ENCODE measurements at places on chromosomes 3 and 15. TPM values are rescaled to one million over a fixed set of nuclear protein-coding genes. Genes with fewer than 3 reads are reported as not detected.

The ATRIP gene
- 4.7 TPM for total RNA-seq

The ZMYND10 gene
- total RNA-seq = 1.2 TPM

The CSTA gene
- 10.0 TPM for total RNA-seq

GRCh38 chr15:74326746-74327145, 40.7 kb downstream of the CYP11A1 start:
- no peak for DNase-seq

GRCh38 chr3:132843851-132844553, 121.8 kb upstream of the NPHP3 start:
- DNase-seq = no peak

GRCh38 chr3:37892927-37893600, 31.4 kb downstream of the CTDSPL start:
- no peak for DNase-seq

DNA sequence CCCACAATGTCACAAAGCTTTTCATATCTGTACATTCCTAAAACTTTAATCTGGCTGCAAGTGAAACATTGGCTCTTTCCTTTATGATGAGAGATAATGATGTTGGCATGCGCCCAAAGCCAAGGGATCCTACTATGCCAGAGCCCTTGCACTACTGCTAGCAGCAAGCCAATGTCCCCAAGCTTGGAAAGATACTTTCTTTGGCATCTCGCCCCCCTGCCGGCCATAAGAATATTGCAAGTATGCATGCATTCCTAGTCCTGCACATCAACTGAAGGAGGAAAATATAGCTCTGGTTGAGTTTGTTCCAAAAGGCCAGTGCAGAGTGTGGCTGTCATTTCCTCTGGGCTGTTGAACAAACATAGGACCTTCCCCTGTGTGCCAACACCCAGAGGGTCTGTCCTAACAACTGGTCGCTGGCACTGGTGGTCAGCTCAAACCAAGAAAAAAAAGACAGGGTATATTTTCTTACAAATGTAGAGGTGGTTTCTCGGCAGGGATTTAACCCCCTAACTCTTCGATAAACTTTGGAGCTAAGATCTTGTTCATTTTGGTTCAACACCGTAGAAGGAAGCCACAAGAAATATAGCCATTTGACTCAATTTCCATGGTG, 120.9 kb upstream of the ZBED2 start:
- DNase-seq = no peak

DNA sequence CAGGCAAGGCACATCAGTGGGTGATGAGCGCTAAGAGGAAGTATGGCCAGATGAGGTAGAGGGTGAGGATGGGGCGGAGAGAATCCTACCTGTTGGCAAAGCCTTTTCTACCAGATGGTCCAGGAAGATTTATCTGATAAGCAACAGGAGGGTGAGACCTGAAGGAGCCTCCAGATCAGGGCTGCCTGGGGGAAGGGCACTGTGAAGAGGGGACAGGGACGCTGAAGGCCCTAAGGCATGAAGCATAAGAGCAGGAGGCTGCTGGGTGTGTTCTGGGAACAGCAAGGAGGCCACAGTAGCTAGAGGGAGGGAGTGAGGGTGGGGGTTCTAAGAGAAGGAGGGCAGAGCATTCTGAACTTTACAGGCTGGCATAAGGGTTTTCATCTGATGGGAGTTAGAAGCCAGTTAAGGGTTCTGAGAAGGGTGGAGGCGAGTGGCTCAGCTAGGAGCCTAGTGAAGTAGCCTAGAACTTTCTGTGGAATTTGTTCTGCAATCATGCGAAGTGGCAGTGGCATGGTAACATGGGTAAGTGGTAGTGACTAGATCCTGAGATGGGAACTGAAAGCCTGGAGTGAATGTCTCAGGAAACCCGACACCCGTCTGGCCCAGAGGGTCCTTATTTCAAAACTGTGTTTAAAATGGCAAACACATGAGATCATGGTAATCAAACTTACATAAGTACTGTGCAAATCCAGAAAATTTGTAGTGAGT, 29.9 kb downstream of the CGNL1 start:
- no peak for DNase-seq

DNA sequence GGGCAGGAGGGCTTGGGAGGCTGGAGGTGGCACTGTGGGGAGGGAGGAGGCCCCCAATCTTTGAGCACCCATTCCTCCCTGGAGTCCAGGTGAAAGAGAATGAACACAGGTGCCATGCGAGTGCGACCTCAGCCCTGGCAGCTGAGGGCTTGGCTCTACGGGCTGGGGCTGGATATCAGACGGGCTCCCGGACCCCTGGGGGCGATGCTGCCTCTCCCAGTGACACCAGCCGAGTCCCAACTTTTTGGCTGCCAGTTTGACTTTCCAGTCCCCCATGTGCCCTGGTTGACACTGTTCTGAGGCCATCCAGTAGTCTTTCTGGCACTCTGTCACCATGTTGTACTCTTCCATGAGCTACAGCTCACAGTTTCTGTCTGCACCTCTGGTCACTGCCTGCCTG, 1.2 kb downstream of the VILL start:
- DNase-seq = no peak

The NMNAT3 gene
- total RNA-seq = 7.5 TPM

DNA sequence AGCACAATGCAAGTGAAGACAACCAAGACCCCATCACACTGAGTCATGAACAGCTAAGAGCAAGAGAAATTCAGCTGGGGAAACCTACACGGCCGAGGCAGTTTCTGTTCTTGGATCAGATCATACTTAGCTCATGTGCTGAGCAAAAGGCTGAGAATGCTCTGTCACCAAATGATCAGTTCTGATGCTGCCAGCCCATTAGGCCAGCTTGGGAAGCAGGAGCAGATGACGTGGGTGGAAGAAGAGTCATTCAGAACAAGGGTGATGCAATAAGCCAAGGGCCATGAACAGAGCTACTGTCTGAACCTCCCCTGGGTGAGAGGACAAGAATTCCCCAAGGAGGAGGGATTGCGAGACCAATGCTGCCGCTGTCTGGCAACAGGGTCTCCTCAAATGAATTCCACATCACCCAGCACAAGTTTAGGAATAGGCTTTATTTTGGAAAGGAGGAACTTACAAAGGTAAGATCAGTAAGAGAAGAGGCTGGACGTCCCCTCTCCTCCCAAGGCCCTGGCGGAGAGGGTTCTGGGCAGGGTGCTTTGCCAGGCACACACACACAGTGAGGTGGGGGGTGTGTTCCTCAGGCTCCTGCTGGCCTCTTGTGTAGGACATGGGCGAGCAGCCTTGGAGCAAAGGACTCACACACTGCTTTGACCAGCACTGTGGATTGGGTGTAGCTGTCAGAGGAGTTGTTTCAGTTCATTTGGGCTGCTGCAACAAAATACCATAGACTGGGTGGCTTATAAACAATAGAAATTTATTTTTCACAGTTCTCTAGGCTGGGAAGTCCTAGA, 65.6 kb upstream of the CTXND1 start:
- DNase-seq = no peak

DNA sequence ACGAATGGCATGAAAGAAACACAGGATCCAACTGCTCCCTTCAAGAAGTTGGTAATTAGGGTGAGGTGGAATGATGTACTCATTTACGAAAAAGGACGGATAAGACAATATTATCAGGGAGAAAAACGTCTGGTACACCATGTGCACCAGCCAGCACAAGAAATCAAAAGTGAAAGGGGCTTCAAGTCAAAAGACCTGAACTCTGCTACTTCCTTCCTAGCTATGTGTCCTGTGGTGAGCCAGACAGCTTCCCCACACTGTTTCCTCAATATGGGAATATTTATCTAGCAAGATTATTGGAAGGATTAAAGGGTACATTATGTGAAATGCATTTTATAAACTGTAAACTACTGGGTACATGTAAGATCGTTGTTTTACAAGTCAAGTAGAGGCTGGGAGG, 33.9 kb downstream of the RAB27A start:
- no peak for DNase-seq
